ENCODE measurements at places on chromosomes 3 and 15.

DNA sequence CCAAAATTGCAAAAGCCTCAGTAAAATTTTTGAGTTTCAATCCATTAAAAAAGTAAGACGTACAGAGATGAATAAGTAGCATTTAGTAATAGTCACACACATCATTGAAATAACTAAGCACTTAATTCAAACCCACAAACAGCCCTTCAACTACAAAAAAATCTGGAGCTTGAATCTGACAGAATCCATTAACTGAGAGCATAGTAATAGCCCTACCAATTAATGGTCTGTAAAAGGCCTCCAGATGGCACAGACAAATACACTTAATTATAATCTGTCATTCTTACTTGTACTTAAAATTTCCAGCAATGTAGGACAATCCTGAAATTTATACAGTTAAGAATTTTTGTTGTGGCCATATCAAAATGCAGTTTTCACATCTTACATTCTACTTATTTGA lies 246.9 kb downstream of the VGLL3 start:
- no peak for DNase-seq

GRCh38 chr15:47839233-47839825 lies 122.0 kb downstream of the SEMA6D start:
- no peak for DNase-seq

DNA sequence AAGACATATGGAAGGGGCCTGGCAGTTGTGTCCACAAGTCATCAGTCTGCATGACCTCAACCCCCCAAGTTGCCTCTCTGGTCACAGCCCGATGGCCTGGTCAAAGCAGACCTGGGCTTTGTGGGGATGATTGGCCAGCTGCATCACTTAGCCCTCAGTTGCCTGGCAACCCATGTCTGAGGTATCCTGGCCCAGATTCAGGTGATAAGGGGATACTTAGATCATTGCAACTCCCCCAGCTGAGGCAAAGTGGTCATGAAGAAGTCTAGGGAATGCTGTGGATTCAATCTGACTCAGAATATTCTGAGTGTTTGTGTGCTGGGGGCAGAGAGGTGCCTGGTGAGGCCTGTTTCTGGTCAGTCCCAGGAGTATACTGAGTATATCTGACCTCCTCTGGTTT lies 5.0 kb downstream of the GPR156 start:
- no peak for DNase-seq

- DNase-seq, result peak; percentile 63
Measured at GRCh38 chr15:78007964-78008886, 69.3 kb downstream of the TBC1D2B start.

- DNase-seq, result no peak
Measured at GRCh38 chr15:63509056-63509954, 4.9 kb downstream of the USP3 start.

DNA sequence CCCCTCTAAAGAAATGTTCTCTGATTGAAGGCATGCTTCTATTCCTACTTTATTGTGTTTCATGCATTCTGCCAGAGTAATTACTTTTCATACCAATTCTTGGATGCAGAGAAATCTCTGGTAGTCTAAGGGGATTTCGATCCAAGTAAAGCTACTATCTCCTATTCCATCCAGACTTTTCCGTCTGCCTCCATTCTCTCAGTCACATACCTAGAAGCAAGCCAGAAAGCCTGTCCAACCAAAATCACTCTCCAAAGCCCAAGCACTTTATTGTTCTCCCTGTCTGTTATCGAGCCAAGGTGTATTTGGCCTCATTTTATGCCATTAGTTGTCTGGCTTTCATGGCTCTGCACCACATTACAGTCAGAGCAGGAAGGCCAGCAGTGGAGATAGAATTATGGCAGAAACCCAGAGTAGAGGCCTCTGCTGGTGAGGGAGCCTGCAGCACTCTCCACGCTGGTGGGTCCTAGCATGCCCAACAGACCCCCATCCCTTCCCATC lies 95.9 kb downstream of the SLC49A4 start:
- DNase-seq, result no peak

- peak; percentile 17 for DNase-seq
Measured at GRCh38 chr3:169695031-169695430, 31.5 kb upstream of the MECOM start.

- DNase-seq, result peak; percentile 15
Measured at GRCh38 chr3:107524326-107524840, 1.6 kb downstream of the BBX start.

DNA sequence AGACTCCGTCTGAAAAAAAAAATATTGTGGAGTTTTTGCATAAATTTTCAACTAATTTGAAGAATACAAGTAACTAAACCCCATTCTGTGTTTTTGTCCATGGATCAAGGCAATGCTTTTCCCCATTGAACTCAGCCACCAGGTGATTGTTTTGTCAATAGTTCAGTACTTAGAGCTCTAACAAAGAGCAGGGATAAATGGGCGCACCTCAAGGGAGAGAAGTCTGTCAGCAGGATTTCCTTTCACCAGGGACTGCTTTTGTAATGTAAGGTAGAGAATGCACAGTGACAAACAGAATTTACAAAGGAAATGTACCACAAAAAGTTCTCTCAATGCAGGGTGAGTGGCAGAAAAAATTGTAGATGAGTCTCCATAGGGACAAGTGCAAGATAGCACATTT lies 10.8 kb upstream of the ATP13A5 start:
- no peak for DNase-seq

- peak; percentile 6 for DNase-seq
Measured at GRCh38 chr3:40258555-40258954, 51.0 kb upstream of the EIF1B start.

GRCh38 chr3:97438131-97438530 lies 326.4 kb upstream of the ARL6 start:
- no peak for DNase-seq

- peak; percentile 95 for DNase-seq
Measured at GRCh38 chr15:88918738-88919137, 5.6 kb upstream of the MFGE8 start.

- DNase-seq, result peak; percentile 80
Measured at GRCh38 chr3:179558742-179559364, 3.9 kb upstream of the ACTL6A start.

- DNase-seq, result no peak
Measured at GRCh38 chr3:16253601-16254000, 11.1 kb downstream of the DPH3 start.

DNA sequence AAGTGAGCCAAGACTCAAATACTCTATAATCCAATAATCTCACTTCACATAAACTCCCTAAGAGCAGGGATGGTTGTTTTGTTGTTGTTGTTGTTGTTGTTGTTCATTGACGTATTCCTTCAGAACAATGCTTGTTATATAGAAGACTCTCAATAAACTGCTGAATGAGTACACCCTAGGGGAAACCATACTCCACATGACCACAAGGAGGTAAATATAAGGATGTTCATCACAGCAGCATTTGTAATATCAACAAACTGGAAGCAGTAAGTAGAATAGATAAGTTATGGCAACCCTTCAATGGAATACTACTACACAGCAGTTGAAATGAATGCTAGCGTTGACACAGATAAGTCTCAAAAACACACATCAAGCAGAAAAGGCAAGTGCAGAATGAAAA lies 62.4 kb upstream of the STIMATE start:
- DNase-seq, result no peak

DNA sequence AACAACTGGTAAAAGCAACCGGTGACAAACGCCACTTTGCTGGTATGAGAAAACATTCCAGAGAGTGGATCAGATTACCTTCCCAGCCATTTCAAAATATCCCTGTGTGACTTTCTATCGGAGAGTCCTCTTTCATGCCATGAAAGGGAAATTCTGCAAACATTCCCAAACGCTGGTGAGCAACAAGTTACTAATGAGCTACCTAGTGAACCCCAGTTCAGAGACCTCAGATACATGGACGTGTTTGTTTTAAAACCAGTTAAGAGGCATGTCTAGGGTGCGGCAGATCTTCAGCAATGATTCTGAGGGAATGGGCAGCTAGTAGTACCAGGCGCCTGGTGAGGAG lies 418.2 kb upstream of the NR2F2 start:
- no peak for DNase-seq

- DNase-seq, result no peak
Measured at GRCh38 chr3:108728934-108729333, 28.3 kb downstream of the RETNLB start.

GRCh38 chr15:41862515-41863116 lies 24.0 kb downstream of the PLA2G4B start:
- DNase-seq, result no peak

- DNase-seq, result peak; percentile 39
Measured at GRCh38 chr3:75192146-75192616, 471.9 kb upstream of the FRG2C start.

GRCh38 chr15:77022646-77023575 lies 28.0 kb downstream of the PSTPIP1 start:
- DNase-seq, result no peak

DNA sequence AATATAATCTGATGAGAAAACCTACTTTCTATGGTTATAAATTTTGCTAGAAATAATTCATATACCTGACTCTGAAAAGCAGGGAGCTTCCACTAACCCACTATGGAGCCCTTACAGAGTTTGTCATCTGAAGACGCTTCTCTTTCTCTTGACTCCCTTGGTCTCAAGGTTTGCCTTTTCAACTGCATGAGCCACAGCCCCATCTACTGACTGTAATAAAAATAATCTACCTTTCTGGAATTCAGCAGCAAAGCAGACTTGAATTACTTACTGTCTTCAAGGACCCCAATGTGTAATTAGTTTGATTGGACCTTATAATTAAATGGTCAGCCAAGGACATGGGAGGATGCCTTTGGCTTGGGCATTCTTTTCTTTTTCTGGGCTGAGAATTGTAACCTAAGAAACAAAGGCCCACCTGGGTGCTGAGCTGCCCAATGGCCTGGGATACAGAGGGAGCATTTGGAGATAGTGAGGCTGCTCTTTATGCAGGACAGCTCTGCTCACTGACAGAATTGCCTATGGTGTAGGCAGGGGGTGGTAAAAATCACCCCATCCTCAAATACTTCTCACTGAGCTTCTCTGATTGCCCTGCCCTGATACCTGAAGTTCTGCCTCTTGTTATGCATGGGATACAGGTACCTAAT lies 178.6 kb upstream of the TRIM42 start:
- DNase-seq, result no peak

- DNase-seq, result no peak
Measured at GRCh38 chr3:191138937-191139336, 60.1 kb upstream of the OSTN start.

GRCh38 chr15:94383041-94383440 lies 151.7 kb downstream of the MCTP2 start:
- DNase-seq, result no peak

GRCh38 chr15:78619022-78619950 lies 1.5 kb downstream of the CHRNA3 start:
- DNase-seq, result no peak

- no peak for DNase-seq
Measured at GRCh38 chr3:101466465-101467309, 46.3 kb downstream of the SENP7 start.

DNA sequence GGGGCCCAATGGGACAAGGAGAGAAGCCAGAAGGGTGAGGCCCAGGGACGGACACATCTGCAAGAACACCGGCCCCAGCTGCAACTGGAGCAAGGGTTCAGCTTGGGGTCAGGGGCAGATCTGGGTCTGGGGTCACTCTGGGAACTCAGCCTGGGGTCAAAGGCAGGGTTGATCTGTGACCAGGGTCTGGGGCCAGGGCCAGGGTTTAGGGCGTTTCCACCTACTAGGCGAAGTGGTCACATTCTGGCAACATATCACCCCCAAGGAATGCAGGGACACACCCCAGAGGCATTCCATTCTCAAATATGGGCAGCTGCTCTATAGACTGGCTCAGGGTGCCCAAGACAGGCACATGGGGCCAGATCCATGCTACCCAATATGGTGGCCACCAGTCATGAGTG lies 9.0 kb downstream of the UROC1 start:
- no peak for DNase-seq

DNA sequence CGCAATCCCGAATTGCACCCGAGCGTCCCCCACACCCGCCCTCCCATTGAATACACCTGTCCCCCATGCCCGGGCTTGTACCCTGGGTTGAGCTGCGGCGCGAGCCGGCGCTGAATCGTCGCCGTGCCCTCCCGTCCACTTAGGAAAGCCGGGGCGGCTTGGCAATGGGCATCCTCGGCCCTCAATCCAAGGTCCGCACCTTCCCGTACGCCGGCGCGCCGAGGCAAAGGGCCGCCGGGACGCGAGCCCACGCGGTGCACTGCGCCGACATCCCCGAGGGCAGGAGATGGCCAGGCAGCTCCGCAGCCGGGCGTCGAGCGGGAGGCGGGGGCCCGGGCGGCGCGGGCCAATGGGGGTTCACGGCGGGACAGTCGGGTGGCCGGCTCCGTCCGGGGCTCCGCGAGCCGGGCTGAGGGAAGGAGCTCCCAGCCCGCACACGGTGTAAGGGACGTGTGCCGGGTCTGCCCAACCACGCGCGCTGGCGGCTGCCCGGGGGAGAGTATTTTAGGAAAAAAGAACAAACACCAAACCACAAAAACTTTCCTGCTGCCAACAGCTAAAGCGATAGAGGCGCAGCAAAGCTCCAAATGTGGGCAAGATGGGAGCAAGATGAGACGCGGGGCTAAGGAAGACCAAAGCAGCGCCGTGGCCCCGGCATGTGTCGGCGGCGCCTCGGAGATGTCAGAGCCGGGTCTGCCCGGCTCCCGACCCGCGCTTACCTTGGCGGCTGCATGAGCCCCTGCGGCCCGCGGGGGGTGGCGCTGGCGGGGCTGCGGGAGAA lies 621 bp downstream of the RGMA start:
- DNase-seq, result no peak

- DNase-seq, result no peak
Measured at GRCh38 chr3:189121092-189121491, 50.7 kb upstream of the TPRG1 start.

DNA sequence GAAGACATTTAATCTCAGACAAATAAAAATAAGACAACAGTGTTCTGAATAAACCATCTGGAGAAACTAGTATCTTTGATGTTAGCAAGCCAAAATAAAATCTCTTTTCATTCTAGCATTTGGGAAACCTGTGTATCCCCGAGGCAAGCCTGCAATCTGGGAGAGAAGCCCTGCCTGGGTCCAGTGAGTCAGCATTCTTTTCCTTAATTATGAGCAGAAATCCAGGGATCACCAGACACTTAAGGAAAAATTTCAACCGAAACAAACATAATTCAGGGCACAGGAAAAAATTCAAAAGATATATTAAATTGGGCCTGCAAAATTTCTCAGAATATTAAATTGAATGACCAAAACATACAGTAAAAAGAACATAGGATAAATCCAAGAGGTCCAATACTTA lies 4.2 kb downstream of the NCBP2 start:
- DNase-seq, result no peak

GRCh38 chr15:39172380-39173281 lies 408.2 kb upstream of the THBS1 start:
- peak; percentile 74 for DNase-seq
